ENCODE measurements at places on chromosomes 13 and 19.

GRCh38 chr13:22175815-22176214 lies 504.9 kb downstream of the FGF9 start:
- DNase-seq: no peak

GRCh38 chr13:110820322-110820721 lies 94.5 kb downstream of the ANKRD10 start:
- DNase-seq: no peak

DNA sequence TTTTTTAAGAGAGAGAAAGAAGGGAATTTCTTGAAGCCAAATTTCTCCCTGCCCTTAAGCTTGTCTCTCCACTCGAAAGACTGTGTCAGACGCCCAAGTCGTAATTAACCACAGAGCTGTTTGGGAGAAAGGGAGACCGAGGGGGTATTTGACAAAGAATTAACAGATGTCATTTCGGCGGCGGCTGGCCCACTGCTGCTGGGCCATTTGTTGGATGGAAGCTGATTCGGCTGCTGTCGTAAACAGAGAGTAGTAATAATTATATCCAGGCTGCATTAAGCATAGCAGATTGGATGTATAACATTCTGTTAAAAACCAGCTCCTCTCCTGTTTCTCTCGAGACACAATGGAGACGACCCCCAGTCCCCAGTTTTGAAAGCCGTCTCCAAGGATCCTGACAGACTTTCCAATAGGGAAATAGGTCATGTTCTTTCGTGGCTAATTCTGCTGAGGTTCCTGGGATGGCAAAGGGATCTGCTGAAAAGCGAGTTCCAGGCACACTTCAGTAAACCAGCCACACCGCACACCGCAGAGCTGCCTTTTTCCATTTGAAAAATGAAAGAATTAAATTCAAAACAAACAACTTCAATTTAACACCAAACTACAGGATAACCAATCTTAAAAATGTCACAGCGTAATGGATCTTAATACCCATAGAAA lies 71.5 kb downstream of the KCTD15 start:
- no peak for DNase-seq

DNA sequence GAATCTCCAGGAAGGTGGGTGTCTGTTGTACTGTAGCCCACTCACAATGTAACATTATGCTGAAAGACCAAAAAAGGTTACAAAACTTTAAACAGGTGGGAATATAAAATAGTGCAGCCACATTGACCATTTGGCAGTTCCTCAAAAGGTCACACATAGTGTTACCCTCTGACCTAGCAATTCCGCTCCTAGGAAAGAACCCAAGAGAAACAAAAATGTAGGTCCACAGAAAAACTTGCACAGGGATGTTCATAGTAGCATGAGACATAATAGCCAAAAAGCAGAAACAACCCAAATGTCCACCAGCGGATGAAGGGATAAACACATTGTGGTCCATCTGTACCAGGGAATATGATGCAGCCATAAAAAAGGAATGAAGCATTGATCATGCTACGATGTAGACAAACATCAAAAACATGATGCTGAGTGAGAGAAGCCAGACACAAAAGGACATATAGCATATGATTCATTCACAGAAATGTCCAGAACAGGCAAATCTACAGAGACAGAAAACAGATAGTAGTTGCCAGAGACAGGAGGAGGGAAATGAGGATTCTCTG lies 27.9 kb downstream of the CPAMD8 start:
- no peak for DNase-seq

DNA sequence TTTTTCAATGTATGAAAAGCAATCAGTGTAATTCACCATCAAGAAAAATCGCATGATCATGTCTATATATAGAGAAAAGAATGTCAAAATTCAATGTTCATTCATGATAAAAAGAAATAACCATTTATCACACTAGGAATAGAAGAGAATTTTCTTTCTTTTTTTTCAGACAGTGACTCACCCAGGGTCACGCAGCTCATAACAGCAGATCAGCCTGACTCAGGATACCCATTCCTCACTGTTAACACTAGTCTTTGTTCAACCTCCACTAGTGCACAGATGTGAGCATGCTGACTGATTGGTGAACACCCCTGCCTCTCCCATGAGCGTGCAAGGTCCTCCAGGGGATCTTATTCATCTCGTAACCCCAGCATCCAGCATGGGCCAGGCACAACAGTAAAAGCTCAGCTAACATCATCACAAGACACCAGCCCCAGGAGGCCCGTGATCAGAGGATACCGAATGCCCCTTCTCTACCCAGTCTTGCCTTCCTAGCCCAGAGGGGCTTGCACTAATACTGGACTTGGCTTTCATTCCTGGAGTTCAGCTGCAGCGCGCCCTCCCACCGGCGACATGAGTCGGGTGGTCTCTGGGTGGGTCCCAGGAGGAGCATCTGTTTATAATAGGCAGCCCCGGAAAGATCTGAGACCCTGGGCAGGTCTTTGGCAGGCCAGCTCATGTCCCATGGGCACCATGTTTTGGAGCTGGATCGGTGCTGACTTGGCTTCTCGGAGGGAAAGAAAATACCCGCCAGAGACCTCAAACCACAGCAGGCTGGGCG lies 539.5 kb upstream of the SLC10A2 start:
- no peak for DNase-seq

GRCh38 chr13:23381866-23382265 lies 51.6 kb downstream of the SACS start:
- no peak for DNase-seq

DNA sequence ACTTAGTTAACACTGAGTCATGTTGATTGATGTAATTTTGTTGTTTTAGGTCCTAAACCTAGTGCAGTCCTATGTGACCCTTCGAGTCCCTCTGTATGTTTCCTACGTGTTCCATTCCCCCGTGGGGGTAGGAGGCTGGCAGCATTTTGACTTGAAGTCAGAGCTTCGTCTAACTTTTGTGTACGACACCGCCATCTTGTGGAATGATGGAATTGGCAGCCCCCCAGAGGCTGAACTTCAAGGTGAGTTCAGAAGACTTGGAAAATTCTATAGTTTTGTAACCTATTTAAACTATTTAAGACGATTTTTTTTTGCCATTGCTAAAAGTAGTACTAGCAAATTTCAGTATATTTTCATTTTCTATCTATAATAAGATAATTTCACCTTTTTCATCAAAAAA lies 117.9 kb downstream of the STOML3 start:
- DNase-seq: no peak

GRCh38 chr19:28313633-28314032 lies 899.3 kb downstream of the UQCRFS1 start:
- DNase-seq: no peak

- no peak for DNase-seq
Measured at GRCh38 chr13:46751811-46752635, 44.9 kb downstream of the ESD start.

GRCh38 chr13:59837101-59837500 lies 326.6 kb downstream of the DIAPH3 start:
- no peak for DNase-seq

- DNase-seq: no peak
Measured at GRCh38 chr13:48842316-48842715, 133.4 kb upstream of the FNDC3A start.

DNA sequence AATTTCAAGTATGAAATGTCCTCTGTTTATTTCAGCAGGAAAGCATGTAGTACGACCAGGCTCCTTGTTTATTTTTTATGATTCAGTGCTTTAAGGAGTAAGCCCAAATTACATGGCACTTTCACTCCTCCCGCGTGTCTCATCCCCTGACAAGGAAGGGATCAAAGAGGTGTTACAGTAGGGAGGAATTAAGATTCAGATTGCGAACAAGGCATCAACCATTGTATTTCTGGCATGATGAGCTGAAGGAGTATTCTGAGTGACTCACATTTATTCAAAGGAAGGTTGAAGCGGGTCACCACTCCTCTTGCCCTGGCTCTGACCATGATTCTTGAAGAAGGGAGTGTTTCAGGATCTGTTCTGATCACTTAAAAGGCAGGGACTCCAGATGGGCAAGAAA lies 46.1 kb upstream of the CNMD start:
- DNase-seq: no peak

DNA sequence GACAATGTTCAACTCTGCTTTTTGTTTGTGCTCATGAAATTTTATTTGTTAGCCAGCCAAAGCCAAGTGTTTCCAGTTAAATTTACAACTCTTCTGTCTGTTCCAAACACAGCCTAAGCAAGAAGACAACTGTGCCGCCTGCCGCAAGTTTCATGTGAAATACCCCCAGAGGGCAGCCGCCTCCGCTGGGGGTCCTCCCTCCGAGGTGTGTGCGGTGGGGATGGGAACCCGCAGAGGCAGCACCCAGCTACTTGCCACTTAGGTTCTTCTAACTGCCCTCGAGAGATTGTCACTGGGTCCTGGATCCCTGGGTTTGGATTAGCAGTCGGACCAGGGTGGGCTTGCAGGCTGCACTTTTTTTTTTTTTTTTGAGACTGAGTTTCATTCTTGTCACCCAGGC lies 28.5 kb downstream of the ATP11A start:
- no peak for DNase-seq

DNA sequence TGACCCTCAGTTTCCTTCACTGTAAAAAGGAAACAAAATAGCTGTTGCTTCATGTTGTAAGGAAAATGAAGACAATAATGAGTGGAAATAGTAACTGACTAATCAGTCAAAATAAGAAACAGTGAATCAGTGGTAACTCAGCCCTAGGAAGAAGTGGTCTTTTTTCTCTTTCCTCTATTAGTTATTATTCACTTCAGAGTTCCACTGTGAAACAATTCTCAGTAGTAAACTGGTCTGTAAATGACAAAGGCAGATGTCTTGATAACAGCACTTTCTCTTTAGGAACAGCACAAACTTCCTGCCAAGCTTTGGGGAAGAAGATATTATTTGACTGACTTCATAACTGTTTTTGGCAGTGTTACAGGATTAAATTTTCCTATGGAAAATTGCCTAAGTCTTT lies 600.5 kb upstream of the KLHL1 start:
- DNase-seq: no peak

DNA sequence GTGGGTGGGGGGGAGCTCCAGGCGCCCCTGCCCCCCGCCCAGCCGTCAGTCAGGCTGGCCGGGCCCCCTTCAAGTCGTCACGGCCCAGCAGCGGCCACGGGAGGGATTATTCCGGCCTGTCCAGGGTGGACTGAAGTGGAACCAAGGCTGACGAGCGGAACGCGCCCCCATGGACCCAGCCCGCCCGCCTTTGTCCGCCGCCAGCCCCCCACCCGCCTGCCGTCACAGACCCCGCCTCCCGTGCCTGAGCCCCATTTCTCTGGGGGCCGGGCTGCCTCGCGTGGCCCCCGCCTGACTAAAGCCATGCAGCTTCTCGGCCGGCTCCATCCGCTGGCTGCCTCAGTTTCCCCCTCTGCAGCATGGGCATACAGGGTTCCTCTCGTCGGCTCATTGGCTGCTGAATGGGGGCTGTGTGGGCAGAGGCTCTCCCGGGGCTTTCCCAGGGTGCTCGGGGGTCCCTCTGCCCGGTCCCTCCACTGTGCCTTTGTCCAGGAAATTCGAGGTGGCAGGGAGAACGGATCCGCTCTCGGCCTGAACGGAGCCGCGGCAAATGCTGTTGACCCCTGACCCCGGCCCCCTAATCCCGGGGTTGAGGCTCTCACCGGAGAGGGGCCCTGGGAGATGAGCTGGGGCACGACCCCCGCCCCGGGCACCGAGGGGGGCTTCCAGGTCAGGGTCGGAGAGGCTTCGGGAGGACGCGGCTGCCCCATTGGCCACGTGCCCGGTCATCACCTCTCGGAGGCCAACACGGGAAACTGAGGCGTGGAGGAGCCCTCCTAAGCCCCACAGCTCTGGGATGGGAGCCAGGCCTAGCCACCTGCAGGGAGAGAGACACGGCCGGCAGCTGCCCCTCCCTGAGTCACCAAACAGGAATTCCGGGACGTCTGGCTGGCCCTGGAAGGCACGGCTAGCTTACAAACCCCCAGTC lies 27.4 kb downstream of the EFNA2 start:
- no peak for DNase-seq

GRCh38 chr19:19461671-19462622 lies 53.4 kb downstream of the TSSK6 start:
- no peak for DNase-seq

- DNase-seq: no peak
Measured at GRCh38 chr19:5536337-5536894, 31.3 kb downstream of the TINCR start.

- no peak for DNase-seq
Measured at GRCh38 chr13:75432045-75432444, 49.9 kb downstream of the TBC1D4 start.

GRCh38 chr13:28581451-28581850 lies 77.5 kb upstream of the POMP start:
- no peak for DNase-seq

- peak; percentile 64 for DNase-seq
Measured at GRCh38 chr19:12293777-12294248, 870 bp downstream of the ZNF44 start.

DNA sequence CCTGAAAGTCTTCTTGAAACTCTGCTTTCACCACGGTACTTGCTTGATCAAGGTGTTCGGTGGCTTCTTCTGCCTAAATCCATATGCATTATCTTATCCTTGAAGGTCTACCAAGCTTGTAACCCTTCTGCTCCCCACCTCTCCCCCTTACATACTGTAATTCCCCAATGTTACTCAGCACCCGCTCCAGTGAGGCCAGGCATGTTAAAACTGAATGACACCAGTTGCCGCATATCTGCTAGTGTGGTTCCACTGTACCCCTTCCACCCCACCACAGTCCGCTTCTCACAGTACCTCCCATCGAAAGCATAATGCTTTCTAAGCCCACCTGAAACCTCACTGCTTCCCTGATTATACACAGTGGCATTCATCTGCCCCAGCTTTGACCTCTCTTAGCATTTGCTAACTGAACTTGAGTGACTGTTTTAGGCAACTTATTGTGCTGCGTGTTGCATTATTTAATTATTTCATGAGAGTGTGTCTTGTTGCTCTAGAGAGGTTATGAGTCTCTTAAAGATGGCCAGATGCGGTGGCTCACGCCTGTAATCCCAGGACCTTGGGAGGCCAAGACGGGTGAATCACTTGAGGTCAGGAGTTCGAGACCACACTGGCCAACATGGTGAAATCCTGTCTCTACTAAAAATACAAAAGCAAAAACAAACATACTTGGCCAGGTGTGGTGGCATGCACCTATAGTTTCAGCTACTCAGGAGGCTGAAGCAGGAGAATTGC lies 87.6 kb upstream of the MBNL2 start:
- DNase-seq: no peak

- DNase-seq: no peak
Measured at GRCh38 chr13:36450534-36450933, 18.2 kb downstream of the CCNA1 start.

All from cortex of kidney (tissue), 1 donor.